Spleen (tissue), 13 donors: ENCODE measurements at places on chromosomes 3 and 15. TPM values are rescaled to one million over a fixed set of nuclear protein-coding genes. Genes with fewer than 3 reads are reported as not detected.
A peak's percentile ranks its signal among the peaks of the same experiment; 100 is the strongest.

DNA sequence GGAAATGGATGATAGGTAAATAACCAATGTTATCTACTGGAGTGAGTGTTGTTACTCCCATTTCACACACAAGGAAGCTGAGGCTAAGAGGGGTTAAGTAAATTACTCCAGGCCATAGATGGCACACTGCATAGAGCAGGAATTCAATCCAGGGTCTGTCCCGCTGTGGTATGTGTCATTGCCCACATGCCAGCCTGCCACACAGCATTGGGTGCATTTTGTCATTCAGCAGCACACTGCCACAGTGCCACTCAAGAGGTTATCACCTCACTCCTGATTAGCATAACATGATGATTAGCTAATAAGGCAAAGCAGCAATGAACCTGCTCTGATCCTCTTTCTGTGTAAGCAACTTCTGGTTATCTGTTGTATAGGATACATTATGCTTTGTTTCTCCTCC lies 157.4 kb upstream of the CTNNB1 start:
- no peak for DNase-seq
- no peaks in the 10 kb centered on the region for H3K27me3 ChIP-seq
- no peak overlapping the region for H3K4me3 ChIP-seq
- no peaks in the 10 kb centered on the region for H3K36me3 ChIP-seq
- H3K27ac ChIP-seq = no peak overlapping the region
- H3K4me1 ChIP-seq = no peaks in the 10 kb centered on the region

DNA sequence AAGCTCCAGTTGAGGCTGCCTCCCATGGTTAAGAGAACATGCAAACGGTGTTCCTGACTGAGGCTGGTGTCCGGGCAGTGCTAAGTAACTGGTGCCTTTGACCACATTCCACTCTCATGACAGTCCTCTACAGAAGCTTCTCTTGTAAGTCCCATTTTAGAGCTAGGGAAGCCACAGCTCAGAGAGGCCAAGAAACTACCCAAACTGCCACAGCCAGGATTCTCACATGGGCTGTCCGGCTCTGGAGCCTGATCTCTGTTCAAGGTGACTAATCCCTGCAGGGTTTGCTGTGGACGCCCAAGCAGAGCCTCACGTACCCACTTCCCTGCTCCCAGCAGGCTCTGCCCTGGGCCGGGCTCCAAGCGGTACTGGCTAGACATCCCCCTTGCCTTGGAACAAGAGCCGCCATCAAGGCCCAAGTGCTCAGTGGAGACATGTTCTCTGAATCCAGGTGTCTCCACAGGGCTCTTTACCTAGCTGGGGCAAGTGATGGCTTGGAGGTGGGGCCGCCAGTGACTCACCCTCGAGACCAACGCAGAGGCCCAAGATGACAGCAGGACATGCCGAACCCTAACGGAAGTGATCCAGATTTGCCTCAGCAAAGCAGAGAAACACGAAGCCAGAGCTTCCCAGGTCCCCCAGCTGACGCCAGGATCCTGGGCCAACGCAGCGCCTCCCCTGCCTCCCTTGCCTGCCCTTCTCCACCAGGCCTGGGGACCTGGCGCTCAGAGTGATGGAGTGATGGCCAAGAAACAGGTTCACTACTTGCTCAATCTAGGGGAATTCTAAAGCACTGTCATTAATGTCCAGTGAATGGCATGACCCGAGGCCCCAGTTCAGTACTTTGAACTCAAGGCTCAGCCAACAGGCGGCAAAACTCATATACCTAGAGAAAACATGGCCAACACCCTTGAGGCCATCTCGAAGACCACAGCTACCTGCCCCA lies 24.4 kb downstream of the KLHL25 start:
- no peak overlapping the region for H3K27ac ChIP-seq
- peaks cover 6% of the 10 kb centered on the region for H3K4me1 ChIP-seq
- H3K36me3 ChIP-seq = no peaks in the 10 kb centered on the region
- H3K4me3 ChIP-seq = no peak overlapping the region

GRCh38 chr3:62551556-62551955 lies 178.2 kb upstream of the FEZF2 start:
- no peaks in the 10 kb centered on the region for H3K4me1 ChIP-seq
- no peak for DNase-seq
- H3K27me3 ChIP-seq = no peaks in the 10 kb centered on the region
- no peak overlapping the region for H3K4me3 ChIP-seq
- H3K36me3 ChIP-seq = no peaks in the 10 kb centered on the region

- no peaks in the 10 kb centered on the region for H3K36me3 ChIP-seq
- no peak overlapping the region for H3K4me3 ChIP-seq
- H3K27ac ChIP-seq = no peak overlapping the region
- H3K27me3 ChIP-seq = no peaks in the 10 kb centered on the region
- no peaks in the 10 kb centered on the region for H3K4me1 ChIP-seq
- no peak for DNase-seq
Measured at GRCh38 chr15:50046159-50046558, 72.9 kb downstream of the ATP8B4 start.

GRCh38 chr3:39090922-39091321 lies 16.5 kb downstream of the GORASP1 start:
- H3K27me3 ChIP-seq = no peaks in the 10 kb centered on the region
- no peak overlapping the region for H3K27ac ChIP-seq
- no peaks in the 10 kb centered on the region for H3K4me1 ChIP-seq
- DNase-seq = no peak
- H3K36me3 ChIP-seq = peaks cover under 1% of the 10 kb centered on the region

DNA sequence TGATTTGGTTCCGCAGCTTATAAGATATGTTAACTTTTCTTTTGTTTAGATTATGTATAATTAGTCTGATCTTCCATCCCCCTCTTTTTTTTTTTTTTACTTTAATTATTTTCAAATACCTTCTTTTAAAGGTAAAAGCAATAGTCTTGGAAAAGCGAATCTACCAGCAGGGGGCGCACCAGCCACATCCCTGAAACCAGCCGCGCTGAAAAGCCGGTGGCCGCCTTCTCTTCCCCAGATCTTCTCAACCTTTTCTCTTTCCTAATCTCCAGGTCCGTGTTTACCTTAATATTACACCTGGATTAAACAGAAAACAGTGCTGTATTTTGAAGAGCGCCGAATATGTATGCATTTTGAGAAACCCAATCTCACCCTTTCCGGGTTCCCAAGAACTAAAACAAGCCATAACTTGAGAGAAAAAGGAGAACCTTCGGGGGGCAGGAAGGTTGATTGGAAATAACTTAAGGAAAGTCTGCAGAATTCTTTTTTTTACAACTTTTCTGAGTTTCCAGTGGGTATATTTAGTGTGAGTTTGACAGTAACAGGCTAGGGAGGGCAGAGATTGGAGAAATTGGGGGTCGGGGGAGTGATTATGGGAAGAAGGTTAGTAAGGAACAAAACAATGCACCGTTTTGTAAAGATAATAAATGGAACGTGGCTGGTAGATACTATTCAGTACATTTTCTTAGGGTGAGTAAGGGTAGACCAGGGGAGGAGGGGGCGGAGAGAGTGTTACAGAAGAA lies 2.0 kb upstream of the SOX2 start:
- H3K36me3 ChIP-seq = no peaks in the 10 kb centered on the region
- peak; percentile 86 for DNase-seq
- peaks cover 13% of the 10 kb centered on the region for H3K4me1 ChIP-seq
- no peak overlapping the region for H3K4me3 ChIP-seq
- H3K27me3 ChIP-seq = peaks cover 100% of the 10 kb centered on the region
- H3K27ac ChIP-seq = no peak overlapping the region

NDUFB5 gene
- 118 TPM for polyA plus RNA-seq

SCN11A gene
- 0.26 TPM for polyA plus RNA-seq

HRH1 gene
- 0.29 TPM for polyA plus RNA-seq

CPB1 gene
- 0.43 TPM for polyA plus RNA-seq
